Lung (tissue), 17 donors: ENCODE measurements at places on chromosomes 7 and 10.

DNA sequence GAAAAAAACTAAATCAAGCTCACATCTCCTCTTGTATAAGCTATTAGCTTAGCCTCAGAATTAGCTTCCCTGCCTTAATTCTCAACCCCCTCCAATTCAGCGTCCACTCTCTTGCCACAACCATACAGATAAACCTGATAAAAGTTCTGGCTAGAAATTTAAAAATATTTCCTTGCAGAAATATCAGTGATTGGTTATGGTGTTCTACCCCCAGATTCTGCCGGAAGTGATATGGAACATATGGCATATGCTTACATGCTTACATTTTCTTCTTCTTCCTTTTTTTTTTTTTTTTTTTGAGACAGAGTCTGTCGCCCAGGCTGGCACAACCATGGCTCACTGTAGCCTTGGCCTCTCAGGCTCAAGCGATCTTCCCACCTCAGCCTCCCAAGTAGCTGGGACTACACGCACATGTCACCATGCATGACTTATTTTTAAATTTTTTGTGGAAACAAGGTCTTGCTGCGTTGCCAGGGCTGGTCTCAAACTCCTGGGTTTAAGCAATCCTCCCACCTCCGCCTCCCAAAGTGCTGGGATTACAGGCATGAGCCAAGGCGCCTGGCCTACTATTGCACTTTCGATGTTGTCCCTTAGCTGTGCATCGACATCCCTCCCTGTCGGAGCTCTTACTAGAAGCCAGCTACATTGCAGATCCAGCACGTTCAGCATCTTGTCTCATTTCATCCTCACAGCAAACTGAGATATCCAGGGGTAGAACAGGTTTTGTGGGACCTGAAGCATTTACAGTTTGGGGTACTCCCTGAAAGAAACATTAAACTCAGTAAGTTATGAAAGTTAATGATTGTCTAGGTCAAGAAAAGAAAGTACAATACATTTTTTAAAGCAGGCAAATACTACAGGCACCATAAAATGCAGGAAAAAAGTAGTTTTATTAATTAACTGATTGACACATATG is 205.6 kb upstream of the TCF7L2 start:
- H3K27me3 ChIP-seq: no peaks in the 10 kb centered on the region
- peaks cover 7% of the 10 kb centered on the region for H3K4me1 ChIP-seq
- DNase-seq: no peak

GRCh38 chr7:92707435-92707834 is 117.2 kb upstream of the FAM133B start:
- H3K4me3 ChIP-seq: no peak overlapping the region
- H3K36me3 ChIP-seq: no peaks in the 10 kb centered on the region
- no peak overlapping the region for H3K27ac ChIP-seq
- no peaks in the 10 kb centered on the region for H3K27me3 ChIP-seq
- no peaks in the 10 kb centered on the region for H3K4me1 ChIP-seq
- no peak for DNase-seq

DNA sequence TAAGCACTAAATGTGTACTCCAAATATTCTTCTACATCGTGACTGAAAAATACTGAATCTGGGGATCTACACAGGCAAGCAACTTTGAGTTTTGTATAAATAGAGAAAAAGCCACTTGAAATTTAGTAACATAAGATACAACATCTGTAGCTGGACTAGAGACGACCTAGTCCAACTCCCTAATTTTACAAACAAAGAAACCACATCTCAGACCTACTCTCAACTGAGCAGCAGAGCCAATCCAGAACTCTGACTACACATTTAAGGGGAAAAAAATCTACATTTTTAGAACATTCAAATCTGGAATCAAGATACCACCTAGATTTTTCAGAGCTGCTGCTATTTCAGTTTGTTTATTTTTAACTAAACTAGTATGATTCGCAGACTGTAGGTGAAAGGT is 88.9 kb downstream of the CABCOCO1 start:
- no peak overlapping the region for H3K4me3 ChIP-seq
- no peaks in the 10 kb centered on the region for H3K36me3 ChIP-seq
- H3K27me3 ChIP-seq: no peaks in the 10 kb centered on the region
- no peak for DNase-seq

GRCh38 chr7:138465046-138465445 is 5.0 kb downstream of the TRIM24 start:
- H3K36me3 ChIP-seq: peaks cover 2% of the 10 kb centered on the region
- no peak for DNase-seq
- no peaks in the 10 kb centered on the region for H3K27me3 ChIP-seq
- H3K4me3 ChIP-seq: no peak overlapping the region

- no peaks in the 10 kb centered on the region for H3K36me3 ChIP-seq
- no peak for DNase-seq
- no peaks in the 10 kb centered on the region for H3K4me1 ChIP-seq
- H3K4me3 ChIP-seq: no peak overlapping the region
- H3K27me3 ChIP-seq: no peaks in the 10 kb centered on the region
These were observed 270.8 kb upstream of the POM121L12 start for GRCh38 chr7:52764492-52765169.

- no peaks in the 10 kb centered on the region for H3K4me1 ChIP-seq
- no peaks in the 10 kb centered on the region for H3K36me3 ChIP-seq
- no peak overlapping the region for H3K27ac ChIP-seq
- no peaks in the 10 kb centered on the region for H3K27me3 ChIP-seq
These were observed 159.4 kb upstream of the SEMA3A start for GRCh38 chr7:84354030-84354429.

GRCh38 chr10:77630507-77630848 is 7.1 kb downstream of the KCNMA1 start:
- no peak overlapping the region for H3K27ac ChIP-seq
- H3K36me3 ChIP-seq: no peaks in the 10 kb centered on the region

DNA sequence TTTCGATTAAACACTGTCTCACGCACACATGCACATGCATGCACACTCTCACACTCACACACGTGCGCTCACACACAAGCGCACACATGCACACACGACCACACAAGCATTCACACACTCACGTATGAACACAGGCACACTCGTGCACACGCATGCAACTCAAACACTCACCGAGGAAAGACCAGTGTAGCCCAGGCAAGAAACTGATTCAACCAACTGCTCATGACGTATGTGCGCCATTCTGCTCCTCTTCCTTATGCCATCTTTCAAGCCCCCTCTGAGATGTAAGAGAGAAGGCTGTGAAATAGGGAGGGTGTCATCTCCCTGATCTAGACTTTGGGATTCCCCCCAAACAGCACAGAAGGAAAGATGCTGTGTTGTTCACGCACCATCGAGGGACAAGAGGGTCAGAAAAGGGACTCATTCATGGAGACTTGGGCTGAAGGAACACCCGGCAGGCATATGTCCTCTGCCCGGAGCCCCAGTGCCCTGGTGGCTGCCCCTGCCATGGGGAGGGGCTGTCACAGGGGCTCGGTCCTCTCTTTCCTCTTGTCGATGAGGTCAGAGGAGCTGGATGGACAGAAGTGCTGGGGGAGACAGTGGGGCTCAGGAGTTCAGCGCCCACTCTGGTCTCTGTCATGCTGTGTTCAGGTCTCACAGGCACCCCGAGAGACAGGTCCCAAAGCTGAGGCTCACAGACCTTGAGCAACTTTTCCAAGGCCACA is 130.1 kb upstream of the SHH start:
- no peak overlapping the region for H3K4me3 ChIP-seq
- H3K27me3 ChIP-seq: no peaks in the 10 kb centered on the region
- DNase-seq: no peak
- no peaks in the 10 kb centered on the region for H3K36me3 ChIP-seq

DNA sequence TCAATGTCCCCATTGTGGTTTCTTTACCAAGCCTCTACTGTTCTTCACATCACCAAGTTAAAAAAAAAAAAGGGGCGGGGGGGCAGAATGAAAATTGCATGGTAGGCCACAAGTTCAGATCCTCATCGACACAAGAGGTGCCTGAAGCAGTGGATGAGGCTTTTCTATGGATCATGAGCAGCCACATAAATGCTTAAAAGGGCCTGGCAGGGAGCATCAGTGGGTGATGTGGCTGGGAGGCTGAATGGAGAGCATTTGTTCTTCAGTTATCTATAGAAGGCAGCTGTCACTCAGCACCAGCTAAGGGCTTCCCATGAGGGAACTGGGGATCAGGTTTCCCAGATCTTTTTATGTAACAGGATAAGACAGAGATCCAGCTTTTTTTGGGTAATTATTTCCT is 117.9 kb downstream of the CFTR start:
- no peaks in the 10 kb centered on the region for H3K27me3 ChIP-seq
- H3K36me3 ChIP-seq: no peaks in the 10 kb centered on the region
- DNase-seq: no peak

DNA sequence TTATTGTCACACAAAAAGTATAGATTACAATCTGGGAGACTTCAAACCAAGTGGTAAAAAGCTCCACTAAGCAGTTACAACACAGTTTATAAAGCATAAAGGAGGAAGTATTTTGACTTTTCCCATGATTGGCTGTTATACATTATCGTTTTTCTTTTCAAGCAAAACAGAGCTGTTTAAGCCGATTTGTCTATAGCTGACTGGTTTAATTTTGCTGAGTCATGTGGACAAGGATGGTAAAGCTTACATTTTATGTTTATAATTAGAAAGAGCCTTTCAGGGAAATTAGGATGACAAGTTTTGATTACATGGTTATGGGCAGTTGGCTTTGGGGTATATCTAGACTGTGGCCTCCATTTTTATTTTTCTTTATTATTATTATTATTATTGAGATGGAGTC is 152.5 kb upstream of the STK17A start:
- DNase-seq: no peak
- H3K4me3 ChIP-seq: no peak overlapping the region
- H3K4me1 ChIP-seq: no peaks in the 10 kb centered on the region

DNA sequence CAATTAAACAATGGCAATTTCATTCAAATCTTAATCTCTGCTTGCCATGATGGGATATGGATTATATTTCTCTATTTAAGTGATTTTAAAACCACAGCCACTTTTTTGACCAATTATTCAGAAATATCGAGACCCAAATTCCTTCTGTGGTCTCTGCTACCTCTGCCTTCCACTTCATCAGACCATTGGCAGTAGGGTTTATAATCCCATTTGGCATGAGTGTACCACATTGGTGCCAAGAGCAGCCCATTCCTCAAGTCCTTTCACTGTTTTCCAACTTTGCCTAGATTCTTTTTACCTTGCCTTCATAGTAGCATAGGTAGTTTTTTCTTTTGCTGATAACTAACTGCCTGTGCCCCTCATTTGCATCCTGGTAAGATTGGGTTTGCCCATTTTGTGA is 319.9 kb downstream of the ARL4A start:
- no peaks in the 10 kb centered on the region for H3K36me3 ChIP-seq
- H3K27ac ChIP-seq: no peak overlapping the region
- H3K4me1 ChIP-seq: no peaks in the 10 kb centered on the region
- H3K4me3 ChIP-seq: no peak overlapping the region

- no peak overlapping the region for H3K27ac ChIP-seq
- H3K27me3 ChIP-seq: no peaks in the 10 kb centered on the region
- H3K36me3 ChIP-seq: no peaks in the 10 kb centered on the region
These were observed 4.6 kb downstream of the NET1 start for GRCh38 chr10:5416981-5417380.

DNA sequence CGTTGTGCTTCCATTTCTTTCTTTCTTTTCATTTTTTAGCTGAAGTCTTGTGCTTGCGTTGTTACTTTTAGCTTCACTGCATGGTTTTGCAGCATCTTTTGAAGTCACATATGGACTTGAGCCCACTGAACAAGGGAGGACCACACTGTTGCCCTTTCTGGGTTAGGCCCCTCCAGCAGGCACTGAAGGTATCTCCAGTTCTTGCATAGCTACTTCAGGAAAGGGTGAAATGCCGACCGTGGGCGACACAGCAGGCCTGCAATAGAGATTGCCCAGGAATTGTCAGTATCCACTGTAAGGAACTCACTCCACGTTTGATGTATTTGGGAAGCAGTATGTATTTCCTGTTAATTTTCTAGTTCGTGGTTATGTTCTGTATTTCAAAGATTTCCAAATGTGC is 85.1 kb downstream of the WDR37 start:
- no peak for DNase-seq
- no peaks in the 10 kb centered on the region for H3K27me3 ChIP-seq
- H3K27ac ChIP-seq: no peak overlapping the region
- H3K4me1 ChIP-seq: no peaks in the 10 kb centered on the region
- no peak overlapping the region for H3K4me3 ChIP-seq

GRCh38 chr7:75988568-75989499 is 5.6 kb downstream of the TMEM120A start:
- H3K4me3 ChIP-seq: no peak overlapping the region
- H3K27ac ChIP-seq: peak overlapping the region; percentile 37
- no peak for DNase-seq

GRCh38 chr7:79285756-79286155 is 167.7 kb downstream of the MAGI2 start:
- peaks cover 4% of the 10 kb centered on the region for H3K4me1 ChIP-seq
- H3K4me3 ChIP-seq: no peak overlapping the region
- no peak for DNase-seq
- no peaks in the 10 kb centered on the region for H3K27me3 ChIP-seq
- H3K36me3 ChIP-seq: no peaks in the 10 kb centered on the region

GRCh38 chr7:37942934-37943610 is 22.6 kb downstream of the EPDR1 start:
- DNase-seq: no peak
- no peak overlapping the region for H3K4me3 ChIP-seq
- H3K27me3 ChIP-seq: no peaks in the 10 kb centered on the region
- peaks cover 3% of the 10 kb centered on the region for H3K4me1 ChIP-seq
- no peaks in the 10 kb centered on the region for H3K36me3 ChIP-seq

GRCh38 chr10:103193107-103193819 is at the start of gene NT5C2:
NT5C2 (minus strand) TSS chr10:103193272; CDS start chr10:103174958, 18,314 bp downstream.
- peaks cover 26% of the 10 kb centered on the region for H3K4me1 ChIP-seq
- peaks cover 2% of the 10 kb centered on the region for H3K36me3 ChIP-seq
- peak; percentile 89 for DNase-seq
- peak within 1 kb of the TSS; percentile 98 for H3K27ac ChIP-seq

DNA sequence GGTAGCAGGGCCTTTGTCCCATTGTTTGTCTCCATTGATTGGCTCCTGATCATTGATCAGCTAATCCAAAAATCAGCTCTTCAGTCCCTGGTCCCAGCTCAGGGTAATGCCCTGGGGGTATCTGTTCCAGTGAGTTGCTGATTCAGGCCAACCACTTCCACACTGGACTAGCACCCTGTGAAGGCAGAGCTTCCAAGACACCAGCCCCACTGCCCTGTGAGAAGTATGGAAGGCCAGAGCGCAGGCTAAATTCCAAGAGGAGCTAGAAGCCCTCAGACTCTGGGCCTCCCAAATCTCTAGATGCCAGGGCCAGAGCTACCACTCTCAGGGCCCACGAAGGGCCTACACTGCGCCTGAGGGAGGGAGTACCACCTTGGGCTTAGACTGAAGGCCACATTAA is 10.4 kb downstream of the TMEM72 start:
- H3K36me3 ChIP-seq: no peaks in the 10 kb centered on the region
- H3K4me1 ChIP-seq: no peaks in the 10 kb centered on the region
- no peak overlapping the region for H3K27ac ChIP-seq
